Stimulated activated CD8-positive, alpha-beta memory T cell treated with anti-CD3 and anti-CD28 coated beads, Interleukin-2, amount 100 ng/mL, for 1 hour (primary cell): ENCODE measurements at places on chromosomes 7 and 10.

DNA sequence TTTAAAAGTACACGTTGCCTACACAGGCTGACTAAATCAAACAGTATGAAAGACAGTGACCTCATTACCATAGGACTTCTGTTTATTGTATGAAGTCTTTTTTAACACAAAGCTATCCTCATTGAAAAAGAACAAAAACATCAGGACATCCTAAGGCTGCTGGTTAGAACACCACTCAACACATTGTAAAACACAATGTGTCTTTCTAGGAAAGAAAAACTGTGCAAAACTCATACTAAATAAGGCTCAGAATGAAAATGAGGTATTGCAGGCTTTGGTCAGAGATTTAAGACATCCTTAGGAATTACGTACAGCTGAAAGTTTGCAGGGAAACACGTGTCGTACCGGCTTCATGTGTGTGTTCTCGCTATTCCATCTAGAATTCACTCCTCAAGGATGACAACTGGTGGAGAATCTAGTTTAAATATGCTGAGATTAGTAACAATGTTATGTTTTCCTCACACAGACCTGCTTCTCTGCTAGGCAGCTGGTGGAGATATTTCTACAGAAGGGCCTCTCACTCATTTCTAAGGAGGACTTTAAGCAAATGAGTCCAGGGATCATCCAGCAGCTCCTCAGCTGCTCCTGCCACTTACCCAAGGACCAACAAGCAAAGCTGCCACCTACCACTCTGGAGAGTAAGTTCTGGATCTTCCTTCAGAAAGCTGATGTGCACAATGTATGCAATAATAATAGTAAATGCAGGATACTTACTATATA is 29.3 kb downstream of the SLC39A12 start:
- no peak for DNase-seq

DNA sequence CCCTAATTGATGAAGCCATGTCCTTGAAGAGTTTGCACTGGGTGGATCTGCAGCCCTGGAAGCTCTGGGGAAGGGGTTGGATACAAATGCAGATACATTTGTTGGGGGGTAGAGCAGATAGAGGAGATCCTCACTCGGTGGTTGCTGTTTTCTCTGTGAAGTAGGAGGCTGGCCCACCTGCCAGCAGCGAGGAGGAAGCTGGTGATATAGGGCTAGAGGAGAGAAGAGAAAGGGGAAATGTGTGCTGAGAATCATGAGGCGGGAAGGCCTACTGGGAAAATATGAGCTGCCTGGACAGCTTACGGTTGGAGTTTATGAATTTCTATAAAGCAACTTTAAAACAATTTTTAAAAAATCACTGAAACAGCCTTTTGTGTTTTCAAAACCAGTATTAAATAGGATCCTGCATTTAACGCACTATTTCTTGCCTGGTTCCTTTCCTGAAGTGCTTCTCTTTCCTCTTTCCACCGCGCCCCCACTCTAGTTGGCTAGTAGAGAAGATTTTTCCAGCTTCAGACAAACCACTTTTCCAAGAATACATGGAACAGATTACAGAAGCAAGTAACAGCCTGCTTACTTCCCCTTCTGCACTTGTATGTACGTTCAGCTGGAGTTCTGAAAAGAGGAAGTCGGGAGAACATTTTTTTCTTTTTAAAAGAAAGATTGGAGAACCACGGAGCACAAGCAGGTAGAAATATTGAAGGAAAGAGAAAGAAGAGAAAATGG is 100.6 kb upstream of the GLCCI1 start:
- no peak for DNase-seq

DNA sequence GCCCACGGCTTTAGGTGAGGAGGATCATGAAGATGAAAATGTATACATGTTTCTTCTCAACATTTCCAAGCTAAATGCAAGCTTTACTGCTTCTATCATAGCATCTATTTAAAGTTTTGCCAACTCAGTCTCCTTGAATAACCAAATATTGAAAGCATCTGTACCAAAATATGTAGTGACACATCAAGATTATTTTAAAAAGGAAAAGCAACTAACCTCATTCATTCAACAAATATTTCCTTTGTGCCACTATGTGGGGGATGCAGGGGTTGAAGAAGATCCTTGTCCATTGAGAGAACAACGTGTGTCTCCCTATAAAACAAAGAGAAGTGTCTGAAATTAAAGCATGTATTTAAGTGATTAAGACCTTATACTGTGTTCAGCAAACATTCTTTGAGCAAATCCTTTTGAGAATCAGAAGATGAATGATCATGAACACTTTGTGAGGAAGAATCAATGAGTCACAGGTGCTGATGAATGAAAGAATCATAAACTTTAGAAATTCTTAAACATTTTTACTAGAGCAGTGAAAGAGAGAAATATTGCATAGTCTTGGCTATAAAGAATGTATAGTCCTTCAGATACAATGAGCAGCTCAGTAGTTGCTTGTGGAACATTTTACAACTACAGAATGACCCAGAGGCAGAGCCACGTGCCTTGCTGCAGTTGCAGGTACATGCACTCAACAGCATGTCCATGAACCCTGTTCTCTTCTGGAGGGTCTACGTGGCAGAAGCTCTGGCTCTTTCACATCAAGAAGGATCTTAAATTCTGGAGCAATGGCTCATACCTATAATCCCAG is 13.9 kb downstream of the TAS2R60 start:
- no peak for DNase-seq

GRCh38 chr10:10803278-10803677 is 214.4 kb upstream of the CELF2 start:
- no peak for DNase-seq

DNA sequence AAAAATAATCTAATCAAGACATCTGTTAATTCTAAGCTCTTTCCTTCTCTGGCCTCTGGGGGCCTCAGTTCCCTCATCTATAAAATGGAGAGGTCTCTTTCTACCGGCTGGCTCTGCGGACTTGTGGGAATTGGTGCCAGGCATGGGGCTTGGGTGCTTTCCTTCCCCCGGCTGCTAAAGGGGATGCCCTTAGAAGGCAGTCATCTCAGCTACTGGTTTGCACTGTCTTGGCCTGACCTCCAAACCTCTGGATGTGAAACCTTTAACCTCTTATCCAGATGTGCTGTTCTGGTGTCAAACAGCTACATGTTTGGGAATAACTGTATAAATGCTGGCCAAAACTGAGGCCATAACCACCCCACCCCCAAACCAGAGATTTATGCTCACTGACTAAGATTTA is 320.0 kb downstream of the RPS24 start:
- no peak for DNase-seq

DNA sequence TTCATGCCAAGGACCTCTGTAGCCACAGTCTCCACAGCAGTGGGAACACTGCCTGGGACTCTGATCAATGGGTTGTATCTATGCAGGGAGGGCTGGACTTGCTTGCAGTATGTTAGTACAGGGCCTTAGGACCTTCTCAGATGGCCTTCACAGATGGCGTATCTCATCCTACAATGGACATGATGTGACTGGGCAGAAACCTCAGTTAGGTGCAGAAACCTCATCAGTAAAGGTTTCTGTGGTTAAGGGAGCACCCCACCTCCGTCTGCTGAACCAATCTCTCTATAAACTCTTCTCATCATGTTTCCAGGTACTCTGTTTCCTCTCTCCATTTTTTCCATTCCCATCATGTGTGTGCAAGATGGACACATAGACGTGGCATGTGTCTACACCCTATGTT is 154.9 kb downstream of the EVX1 start:
- no peak for DNase-seq

GRCh38 chr10:130477360-130477759 is 341.2 kb downstream of the GLRX3 start:
- DNase-seq, result no peak

DNA sequence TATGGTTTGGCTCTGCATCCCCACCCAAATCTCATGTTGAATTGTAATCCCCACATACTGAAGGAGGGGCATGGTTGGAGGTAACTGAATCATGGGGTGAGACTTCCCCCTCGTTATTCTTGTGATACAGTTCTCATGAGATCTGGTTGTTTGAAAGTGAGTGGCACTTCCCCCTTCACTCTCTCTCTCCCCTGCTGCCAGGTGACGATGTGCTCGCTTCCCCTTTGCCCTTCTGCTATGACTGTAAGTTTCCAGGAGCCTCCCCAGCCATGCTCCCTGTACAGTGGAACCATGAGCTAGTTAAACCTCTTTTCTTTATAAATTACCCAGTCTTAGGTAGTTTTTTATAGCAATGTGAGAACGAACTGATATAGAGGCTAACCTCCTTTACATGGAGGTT is 16.6 kb downstream of the PLPP4 start:
- no peak for DNase-seq

DNA sequence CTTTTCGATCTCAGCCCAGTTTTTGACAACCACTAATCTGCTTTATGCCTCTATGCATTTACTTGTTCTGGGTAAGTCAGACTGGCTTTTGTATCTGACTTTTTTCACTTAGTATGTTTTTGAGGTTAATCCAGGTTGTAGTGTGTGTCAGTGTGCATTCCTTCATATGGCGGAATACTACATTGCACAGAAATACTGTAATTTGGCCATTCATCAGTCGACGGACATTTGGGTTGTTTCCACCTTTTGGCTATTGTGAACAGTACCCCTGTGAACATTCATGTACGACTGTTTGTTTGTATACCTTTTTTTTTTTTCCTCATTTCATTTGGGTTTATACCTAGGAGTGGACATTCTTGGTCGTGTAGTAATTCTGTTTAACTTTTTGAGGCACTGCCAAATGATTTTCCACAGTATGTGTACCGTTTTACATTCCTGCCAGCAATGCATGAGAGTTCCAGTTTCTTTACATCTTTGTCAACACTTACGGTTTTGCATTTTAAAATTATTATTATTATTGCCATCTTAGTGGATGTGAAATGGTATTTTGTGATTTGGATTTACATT is 57.4 kb downstream of the MKLN1 start:
- DNase-seq, result no peak

- DNase-seq, result no peak
Measured at GRCh38 chr7:41491883-41492471, 210.9 kb downstream of the INHBA start.

GRCh38 chr10:97037365-97038361 is 148.1 kb downstream of the SLIT1 start:
- DNase-seq, result peak; percentile 29

- no peak for DNase-seq
Measured at GRCh38 chr10:25232204-25232603, 57.4 kb downstream of the GPR158 start.

- DNase-seq, result no peak
Measured at GRCh38 chr7:98921608-98922372, 43.5 kb downstream of the TRRAP start.

DNA sequence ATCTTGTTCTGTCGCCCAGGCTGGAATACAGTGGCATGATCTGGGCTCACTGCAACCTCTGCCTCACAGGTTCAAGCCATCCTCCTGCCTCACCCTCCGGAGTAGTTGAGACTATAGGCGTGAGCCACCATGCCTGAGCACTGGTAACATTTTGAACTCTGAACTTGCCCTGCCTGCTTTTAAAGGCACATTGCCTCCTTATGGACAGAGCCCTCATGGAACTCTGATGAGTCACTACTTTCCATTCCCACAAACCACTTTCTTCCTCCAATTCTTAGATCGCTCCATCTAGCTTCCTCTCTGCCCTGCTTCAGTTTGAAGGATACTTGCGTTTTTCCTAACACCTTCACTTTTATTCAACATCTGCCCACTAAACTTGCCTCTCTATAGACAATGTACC is 38.1 kb downstream of the PRPS1L1 start:
- no peak for DNase-seq

DNA sequence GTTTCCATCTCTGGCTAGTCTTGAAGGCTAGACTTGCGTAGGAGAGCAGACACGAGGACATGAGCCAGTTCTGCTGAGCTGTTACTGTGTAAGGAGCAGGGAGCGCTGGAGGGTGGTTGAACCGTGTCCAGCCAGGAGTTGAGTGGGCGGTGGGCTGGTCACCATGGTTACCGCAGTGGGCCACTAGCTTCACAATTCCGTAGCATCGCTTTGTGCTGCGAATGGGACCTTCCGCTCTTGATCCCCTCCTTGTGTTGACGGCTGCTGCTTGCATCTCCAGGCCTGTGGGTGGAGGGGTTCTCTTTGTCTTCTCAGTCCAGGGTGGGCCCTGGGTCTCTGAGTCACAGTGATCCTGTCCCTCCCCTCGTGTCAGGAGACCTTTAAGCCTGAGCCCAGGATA is 49.4 kb upstream of the OCM start:
- DNase-seq, result no peak

DNA sequence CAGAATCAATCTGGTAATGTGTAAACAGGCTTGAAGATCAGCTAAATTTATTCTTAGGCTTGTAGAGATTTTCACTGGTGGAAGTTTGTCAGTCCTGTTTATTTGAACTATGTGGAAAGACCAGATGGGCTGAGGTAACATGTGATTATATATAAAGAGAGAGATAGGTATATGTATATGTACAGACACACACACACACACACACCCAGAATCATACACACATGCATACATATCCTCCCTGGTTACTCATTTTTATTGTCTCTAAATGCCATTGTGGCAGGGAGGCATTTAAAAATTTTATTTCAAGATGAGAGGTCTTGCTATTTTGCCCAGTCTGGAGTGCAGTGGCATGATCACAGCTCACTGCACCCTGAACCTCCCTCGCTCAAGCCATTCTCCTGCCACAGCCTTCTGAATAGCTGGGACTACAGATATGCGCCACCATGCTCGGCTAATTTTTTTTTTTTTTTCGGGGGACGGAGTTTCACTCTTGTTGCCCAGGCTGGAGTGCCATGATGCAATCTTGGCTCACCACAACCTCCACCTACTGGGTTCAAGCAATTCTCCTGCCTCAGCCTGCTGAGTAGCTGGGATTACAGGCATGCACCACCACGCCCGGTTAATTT is 78.1 kb upstream of the CYTH3 start:
- no peak for DNase-seq

- no peak for DNase-seq
Measured at GRCh38 chr7:100444311-100445278, 8.3 kb upstream of the PPP1R35 start.

DNA sequence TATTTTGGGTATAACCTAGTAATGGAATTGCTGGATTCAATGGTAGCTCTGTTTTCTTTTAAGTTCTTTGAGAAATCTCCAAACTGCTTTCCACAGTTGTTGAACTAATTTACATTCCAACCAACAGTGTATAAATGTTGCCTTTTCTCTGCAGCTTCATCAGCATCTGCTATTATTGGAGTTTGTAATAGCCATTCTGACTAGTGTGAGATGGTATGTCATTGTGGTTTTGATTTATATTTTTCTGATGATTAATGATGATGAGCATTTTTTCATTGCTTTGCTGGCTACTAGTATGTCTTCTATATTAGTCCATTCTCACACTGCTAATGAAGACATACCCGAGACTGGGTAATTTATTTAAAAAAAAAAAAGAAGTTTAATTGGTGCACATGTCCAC is 248.6 kb upstream of the MAGI2 start:
- DNase-seq, result no peak

- DNase-seq, result no peak
Measured at GRCh38 chr10:117543225-117544003, 868 bp downstream of the EMX2 start.

GRCh38 chr7:50664937-50665336 is 99.7 kb upstream of the DDC start:
- no peak for DNase-seq
